Stimulated activated naive CD4-positive, alpha-beta T cell (primary cell): ENCODE measurements at places on chromosomes 3 and 15.
A peak's percentile ranks its signal among the peaks of the same experiment; 100 is the strongest.

- DNase-seq = no peak
Observed at GRCh38 chr3:110569073-110569472, 502.5 kb upstream of the NECTIN3 start.

- peak; percentile 32 for DNase-seq
Observed at GRCh38 chr15:31440754-31441311, 114.2 kb downstream of the KLF13 start.

GRCh38 chr15:78536134-78536533, 4.1 kb upstream of the PSMA4 start:
- no peak for DNase-seq

- DNase-seq = no peak
Observed at GRCh38 chr15:39669661-39670060, 88.8 kb downstream of the THBS1 start.

DNA sequence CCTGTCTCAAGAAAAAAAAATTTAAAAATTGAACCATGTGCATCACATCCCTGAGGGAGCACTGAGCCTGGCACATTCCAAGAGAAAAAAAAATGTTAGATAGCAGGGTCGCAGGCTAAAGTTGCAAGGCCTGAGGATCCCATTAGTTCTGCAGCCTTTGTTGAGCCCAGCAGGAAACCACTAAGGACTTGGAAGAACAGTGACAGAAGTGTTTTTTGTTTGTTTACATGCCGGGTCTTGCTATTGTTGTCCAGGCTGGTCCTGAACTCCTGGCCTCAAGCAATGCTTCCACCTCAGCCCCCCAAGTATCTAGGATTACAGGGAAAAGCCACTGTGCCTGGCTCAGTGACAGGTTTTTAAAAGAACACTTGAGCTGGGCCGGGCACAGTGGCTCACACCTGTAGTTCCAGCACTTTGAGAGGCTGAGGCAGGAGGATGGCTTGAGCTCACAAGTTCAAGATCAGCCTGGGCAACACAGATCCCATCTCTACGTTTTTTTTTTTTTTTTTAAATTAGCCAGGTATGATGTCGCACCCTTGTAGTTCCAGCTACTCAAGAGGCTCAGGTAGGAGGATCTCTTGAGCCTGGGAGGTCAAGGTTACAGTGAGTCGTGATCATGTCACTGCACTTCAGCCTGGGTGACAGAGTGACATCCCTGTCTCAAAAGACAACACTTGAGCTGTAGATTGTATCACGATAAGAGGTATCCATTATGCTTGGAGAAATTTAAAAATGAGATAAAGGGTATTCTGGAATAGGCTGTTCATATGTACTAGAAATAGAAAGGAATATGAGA, 15.2 kb downstream of the CHAC1 start:
- no peak for DNase-seq

- no peak for DNase-seq
Observed at GRCh38 chr3:133883641-133884040, 12.0 kb downstream of the RAB6B start.

DNA sequence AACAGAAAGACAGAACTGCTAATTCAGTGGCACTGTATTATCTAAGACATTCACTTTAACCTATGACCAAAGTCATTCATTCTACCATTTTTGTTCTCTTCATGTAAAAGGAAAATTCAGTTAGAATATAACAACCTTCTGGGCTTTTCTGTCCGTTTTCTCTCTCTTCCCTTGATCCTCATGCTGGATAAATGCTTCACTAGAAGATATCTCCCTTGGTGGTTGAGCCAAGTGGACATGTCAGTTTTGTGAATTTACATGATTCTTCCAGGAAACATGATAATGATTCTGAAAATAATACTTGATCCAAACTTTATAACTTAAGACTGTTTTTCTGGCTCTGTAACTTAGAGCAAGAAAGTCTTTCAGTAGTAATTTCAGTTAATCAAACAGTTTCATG, 1012.2 kb downstream of the SQOR start:
- no peak for DNase-seq
